HT1080 (cell line): ENCODE measurements at places on chromosomes 16 and 17. TPM values are rescaled to one million over a fixed set of nuclear protein-coding genes. Genes with fewer than 3 reads are reported as not detected.

The CCL5 gene
- total RNA-seq: not detected in 2 replicates

The MEOX1 gene
- not detected in 2 replicates for total RNA-seq

The CACNG1 gene
- total RNA-seq: 0.06 TPM in 1 of 2 replicates, not detected in the other

The DLG4 gene
- 11.3 and 14.2 TPM in 2 replicates for total RNA-seq

The RPL13 gene
- 4,778 and 6,062 TPM in 2 replicates for total RNA-seq

The TLCD3B gene
- 0.11 and 0.13 TPM in 2 replicates for total RNA-seq

- DNase-seq: no peak
Measured at GRCh38 chr16:69435977-69436820, 11.8 kb downstream of the CYB5B start.

- DNase-seq: no peak
Measured at GRCh38 chr17:77742579-77742978, 215.9 kb upstream of the TNRC6C start.

GRCh38 chr17:4807605-4808377, 839 bp downstream of the PLD2 start:
- no peak for DNase-seq

GRCh38 chr17:61325382-61326073, 74.1 kb upstream of the TBX2 start:
- DNase-seq: no peak

DNA sequence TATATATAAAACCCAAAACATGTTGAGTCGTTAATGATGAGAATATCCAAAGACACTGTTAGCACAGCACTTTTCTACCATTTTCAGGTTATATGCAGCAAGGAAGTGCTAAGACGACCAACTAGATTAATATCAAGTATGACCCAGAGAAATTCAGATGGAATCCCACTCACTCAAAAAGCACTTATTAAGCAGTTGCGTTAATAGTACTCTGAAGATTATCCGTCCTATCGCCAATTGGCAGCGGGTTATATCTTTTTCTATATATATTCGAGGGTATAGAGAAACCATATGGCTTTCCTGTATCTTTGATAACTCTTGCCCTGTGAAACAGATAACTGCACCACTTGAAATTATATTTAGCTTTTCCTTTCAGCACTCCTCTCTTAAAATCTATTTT, 1.1 kb downstream of the CRLF3 start:
- DNase-seq: no peak

DNA sequence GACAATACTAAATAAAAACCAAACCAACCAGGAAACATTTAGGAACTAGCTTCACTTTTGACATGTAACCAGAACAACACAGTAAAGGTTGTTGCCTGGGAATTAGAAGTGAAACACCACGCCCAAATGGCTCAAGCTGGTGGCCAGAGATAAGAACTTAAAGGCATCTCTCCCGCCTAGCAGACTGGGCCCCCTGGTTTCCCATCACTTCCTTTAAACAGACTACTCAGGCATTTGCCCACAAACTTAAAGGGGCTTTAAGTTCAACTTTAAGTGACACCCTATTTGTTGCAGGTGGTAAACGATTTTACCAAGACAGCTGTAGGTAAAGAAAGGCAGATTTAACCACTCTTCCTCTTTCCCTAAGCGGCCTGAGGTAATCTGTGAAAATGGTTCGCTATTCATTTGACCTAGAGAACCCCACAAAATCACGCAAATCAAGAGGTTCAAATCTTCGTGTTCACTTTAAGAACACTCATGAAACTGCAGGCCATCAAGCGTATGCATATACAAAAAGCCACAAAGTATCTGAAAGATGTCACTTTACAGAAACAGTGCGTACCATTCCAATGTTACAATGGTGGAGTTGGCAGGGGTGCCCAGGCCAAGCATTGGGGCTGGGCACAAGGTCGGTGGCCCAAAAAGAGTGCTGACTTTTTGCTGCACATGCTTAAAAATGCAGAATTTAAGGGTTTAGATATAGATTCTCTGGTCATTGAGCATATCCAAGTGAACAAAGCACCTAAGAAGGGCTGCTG, 40.8 kb upstream of the BPTF start:
- no peak for DNase-seq

GRCh38 chr16:666572-666971, 1.4 kb upstream of the RHOT2 start:
- no peak for DNase-seq

DNA sequence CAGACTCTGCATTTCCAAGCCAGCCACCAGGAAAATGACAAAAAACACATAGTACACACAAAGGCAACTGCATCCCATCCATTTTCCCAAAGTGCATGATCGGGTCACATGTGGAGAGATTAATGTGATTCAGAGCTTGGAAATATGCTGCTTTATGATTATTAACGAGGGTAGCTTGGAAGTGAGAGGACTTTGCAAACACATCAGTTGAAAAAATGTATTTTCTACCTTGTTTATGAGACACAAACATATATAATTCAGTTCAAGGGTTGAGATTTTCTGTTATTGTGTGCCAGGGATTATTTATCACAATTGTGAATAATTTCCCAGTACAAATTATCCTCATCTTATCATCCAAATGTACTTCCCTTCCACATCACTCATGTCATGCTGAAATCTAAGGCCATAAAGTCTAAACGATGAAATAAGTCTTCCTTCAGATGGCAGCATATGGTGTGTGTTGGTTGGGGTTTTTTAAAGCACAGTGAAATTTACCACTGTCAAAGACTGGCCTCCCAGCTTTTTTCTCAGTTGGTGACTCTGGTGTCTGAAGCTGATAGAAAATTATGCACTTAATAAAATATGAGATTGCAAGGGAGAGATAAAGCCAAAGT, 104.7 kb upstream of the ADAMTS18 start:
- DNase-seq: no peak

DNA sequence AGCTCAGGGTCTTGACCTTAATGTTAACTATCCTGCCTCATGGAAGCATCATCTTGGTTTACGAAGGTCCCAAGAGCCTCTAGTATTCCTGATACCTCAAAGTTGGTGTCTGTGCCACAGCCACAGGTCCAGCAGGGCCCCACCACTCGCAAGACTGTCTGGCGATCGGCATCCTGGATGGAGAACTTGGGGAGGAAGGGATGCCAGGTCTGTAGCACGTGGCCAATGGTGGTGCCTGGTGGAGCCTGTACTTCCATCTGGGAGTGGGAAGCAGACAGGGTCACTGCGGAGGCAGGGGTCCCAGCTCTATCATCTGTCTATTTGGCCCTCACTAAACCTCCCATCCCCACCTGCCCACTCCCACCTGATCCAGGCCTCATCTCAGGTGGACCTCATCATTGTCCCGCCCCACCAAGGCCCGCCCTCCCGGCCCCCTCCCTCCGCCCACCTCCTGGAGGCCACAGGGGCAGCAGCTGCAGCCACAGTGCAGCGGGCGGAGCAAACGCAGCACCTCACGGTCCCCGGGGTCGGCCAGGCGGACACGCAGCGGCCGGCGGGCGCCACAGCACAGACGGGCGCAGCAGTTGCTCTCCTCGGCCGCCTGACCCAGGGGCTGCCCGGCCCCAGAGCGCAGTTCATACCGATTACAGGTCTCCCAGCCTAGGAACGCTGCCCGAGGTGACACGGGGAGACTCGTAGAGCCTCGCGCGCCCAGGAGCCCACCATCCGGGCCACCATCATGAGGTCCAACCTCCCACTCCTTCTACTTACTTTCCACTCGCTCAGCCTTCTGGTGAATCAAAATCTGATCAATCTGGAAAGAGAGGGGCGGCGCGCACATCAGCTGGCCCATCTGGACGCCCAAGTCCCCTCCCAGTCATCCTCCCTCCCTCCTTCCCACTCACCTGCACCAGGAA, 1.4 kb downstream of the PLSCR3 start:
- DNase-seq: no peak

- DNase-seq: peak; percentile 23
Measured at GRCh38 chr16:84117494-84117843, 727 bp upstream of the MBTPS1 start.

DNA sequence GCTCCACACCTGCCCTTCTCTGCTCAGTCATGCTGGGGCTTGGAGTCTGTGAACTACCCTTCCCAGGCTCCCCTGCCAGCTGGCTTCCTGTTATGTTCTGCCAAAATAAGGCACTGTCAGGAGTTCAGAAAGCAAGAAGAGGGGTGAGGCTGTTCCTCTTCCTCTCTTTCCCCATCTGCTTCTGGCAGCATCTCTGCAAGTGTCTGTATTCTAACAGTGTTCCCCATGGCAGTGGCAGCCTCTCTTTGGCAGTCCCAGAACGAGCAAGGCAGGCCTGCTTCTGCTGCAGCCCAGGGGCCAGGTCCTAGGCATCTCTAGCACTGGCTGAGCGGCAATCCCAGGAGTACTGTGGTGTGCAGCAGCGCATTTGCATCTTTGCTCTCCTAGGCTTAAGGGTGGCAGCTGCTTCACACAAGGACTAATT, 219.1 kb downstream of the STX8 start:
- no peak for DNase-seq
